ENCODE measurements at places on chromosomes 1 and 21.

- DNase-seq: no peak
Observed at GRCh38 chr1:15959827-15960446, 16.0 kb downstream of the ZBTB17 start.

- DNase-seq: no peak
Observed at GRCh38 chr1:157993147-157993917, at the start of gene KIRREL1. KIRREL1 (plus strand) TSS chr1:157993645; CDS start chr1:157993677, 32 bp downstream.

- DNase-seq: no peak
Observed at GRCh38 chr1:228541725-228542124, 54.5 kb downstream of the RNF187 start.

GRCh38 chr1:229716069-229716468 is 90.0 kb downstream of the URB2 start:
- DNase-seq: no peak

GRCh38 chr1:224770336-224770693 is 154.2 kb downstream of the CNIH3 start:
- DNase-seq: peak; percentile 40

GRCh38 chr1:110196917-110197765 is 13.0 kb upstream of the KCNC4 start:
- DNase-seq: peak; percentile 65

All from bronchial epithelial cell (primary cell).